ENCODE measurements at places on chromosomes 12 and 14.

DNA sequence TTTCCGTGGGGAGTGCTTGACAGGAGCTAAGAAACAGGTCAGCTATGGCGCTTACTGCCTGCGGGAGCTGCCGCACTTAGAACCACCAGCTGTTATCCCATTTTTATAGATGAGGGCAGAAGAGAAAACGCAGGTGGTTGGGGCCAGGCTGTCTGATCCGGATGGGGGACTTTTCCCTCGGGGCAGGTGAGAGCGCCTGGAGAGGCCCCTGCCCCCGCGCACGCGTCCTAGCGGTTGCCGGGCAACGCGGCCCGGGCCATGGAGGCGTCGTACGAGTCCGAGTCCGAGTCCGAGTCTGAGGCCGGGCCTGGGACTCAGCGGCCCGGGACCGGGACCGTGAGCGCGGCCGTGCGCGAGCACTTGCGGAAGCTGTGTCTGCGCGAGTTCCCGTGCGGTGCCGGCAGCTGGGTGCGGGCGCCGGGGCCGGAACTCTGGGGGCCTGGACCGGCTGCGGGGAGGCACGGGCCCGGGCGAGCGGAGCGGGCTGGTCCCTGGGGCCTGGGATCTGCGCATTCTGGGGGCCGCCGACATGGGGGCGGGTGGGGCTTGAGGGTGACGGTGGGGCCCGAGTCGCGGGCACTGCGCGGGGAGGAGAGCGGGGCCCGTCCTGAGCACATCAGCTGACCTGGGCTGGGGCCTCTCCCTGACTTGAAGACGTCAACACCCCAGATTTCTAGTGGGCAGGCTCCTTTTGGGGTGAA, at the start of gene LRRC43:
LRRC43 (plus strand) TSS at position 237 of the 701 bp plus-strand sequence; CDS start at position 259, 22 bp downstream.
- H3K4me3 ChIP-seq, result peak within 1 kb of the TSS; percentile 52
- no peak for DNase-seq
- peaks cover 4% of the 10 kb centered on the region for H3K27me3 ChIP-seq
- H3K4me1 ChIP-seq, result peaks cover 6% of the 10 kb centered on the region
- H3K27ac ChIP-seq, result no peak within 1 kb of the TSS

DNA sequence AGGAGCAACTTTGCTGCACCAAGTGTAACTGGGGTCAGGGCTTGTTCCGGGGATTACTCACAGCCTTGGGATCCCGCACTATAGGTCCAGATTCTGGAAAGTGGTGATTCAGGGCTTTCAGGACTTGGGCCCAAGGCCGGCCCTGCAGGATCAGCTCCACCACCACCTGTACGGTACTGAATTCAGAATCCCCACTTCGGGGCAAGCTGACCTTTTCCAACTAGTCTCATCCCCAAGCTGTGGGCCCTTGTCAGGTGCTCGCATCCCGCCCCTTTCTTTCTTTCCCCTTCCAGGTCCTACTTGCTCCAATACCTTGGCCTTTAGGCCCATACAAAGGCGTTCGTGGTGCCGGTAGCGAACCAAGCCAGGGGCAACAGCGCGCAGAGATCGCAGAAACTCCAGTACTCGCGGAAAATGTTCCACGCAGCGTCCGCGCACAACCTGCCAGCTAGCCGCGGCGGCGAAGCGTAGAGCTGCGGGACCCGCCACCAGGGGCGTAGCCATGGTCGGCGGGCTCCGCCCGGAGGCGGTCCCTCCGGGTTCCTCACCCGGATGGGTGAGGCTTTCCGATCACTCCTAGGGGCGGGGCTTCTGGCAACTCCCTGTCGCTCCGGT, 487 bp downstream of the TINF2 start:
- peak overlapping the region; percentile 86 for H3K4me3 ChIP-seq
- peaks cover 39% of the 10 kb centered on the region for H3K36me3 ChIP-seq
- peak overlapping the region; percentile 99 for H3K27ac ChIP-seq
- peak; percentile 87 for DNase-seq

- no peak overlapping the region for H3K27ac ChIP-seq
- H3K36me3 ChIP-seq, result no peaks in the 10 kb centered on the region
- H3K4me3 ChIP-seq, result no peak overlapping the region
- no peaks in the 10 kb centered on the region for H3K4me1 ChIP-seq
Measured at GRCh38 chr14:52026901-52027300, 37.6 kb downstream of the RTRAF start.

DNA sequence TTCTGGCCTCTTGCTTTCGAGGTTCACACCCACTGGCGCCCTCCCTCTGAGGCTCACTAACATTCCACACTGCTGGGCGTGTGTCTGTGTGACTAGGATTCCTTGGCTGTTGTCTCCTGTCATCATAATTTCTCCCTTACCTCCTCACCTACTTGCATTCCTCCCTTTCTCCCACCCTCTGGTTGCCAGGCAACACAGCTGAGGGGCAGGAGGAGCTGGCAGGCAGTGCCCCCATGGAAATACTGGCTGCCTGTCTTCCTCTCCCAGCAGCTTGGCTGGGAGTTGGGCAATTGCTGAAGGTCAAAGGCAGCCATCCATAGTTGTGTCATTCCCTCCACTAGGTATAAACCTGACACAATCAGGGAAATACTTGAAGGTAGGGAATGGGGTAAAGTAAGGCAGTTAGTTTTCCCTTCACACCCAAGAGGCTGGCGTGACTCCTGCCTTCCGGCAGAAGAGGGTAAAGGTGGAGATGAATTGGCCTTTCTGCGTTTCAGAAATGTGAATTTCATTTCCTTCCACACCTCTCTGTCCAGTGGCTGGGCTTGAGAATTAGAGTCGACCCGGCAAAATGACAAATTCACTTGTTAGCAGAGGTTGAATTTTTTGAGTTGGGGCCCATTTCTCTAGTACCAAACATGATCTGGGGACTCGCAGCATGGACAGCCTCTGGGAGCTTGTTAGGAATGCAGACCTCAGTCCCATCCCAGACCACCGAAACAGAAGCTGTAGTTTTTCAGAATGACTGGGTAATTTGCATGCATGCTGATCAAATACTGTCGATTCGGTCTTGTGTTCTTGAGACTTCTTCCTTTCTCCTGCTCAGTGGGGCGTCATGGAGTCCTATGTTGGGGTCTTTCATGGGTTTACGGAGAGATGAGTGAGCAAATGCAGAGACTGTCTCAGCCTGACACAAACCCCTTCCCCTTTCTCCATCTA, 24.3 kb upstream of the EMP1 start:
- H3K27me3 ChIP-seq, result no peaks in the 10 kb centered on the region
- no peak overlapping the region for H3K4me3 ChIP-seq
- H3K36me3 ChIP-seq, result no peaks in the 10 kb centered on the region
- H3K27ac ChIP-seq, result no peak overlapping the region

DNA sequence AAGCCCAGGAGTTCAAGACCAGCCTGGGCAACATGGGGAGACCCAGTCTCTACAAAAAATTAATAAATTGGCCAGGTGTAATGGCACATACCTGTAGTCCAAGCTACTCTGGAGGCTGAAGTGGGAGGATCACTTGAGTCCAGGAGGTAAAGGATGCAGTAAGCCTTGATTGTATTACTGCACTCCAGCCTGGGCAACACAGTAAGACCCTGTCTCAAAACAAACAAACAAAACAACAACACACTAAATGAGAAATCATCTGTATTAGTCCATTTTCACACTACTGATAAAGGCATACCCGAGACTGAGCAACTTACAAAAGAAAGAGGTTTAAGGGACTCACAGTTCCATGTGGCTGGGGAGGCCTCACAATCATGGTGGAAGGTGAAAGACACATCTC, 4.7 kb upstream of the MLXIP start:
- no peak overlapping the region for H3K4me3 ChIP-seq
- H3K36me3 ChIP-seq, result no peaks in the 10 kb centered on the region

- peaks cover 6% of the 10 kb centered on the region for H3K36me3 ChIP-seq
- H3K27me3 ChIP-seq, result no peaks in the 10 kb centered on the region
- no peak for DNase-seq
- H3K4me3 ChIP-seq, result no peak overlapping the region
Measured at GRCh38 chr12:42360747-42361403, 34.9 kb downstream of the PPHLN1 start.

GRCh38 chr12:76020281-76020680, 11.3 kb downstream of the PHLDA1 start:
- H3K4me1 ChIP-seq, result peaks cover 19% of the 10 kb centered on the region
- H3K36me3 ChIP-seq, result no peaks in the 10 kb centered on the region
- peak; percentile 60 for DNase-seq
- no peak overlapping the region for H3K4me3 ChIP-seq
- H3K27ac ChIP-seq, result peak overlapping the region; percentile 89

DNA sequence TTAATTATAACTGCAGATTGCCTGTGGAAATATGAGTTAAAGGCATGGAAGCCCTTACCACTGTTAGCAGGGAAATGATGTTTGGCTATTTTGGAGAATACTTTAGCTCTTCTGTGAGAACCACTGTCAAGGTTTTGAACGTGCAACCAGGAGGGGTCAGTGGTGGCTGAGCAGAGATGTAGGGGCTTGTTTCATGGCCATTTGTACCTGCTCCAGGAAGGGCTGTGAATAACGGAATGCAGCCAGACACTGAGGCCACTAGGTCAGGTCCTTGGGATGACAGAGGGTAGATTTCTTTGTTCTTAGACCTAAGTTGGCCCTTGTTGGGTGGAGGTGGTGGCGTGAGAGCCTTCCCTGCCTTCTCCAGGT, 8.3 kb downstream of the TRAF3 start:
- H3K27me3 ChIP-seq, result no peaks in the 10 kb centered on the region
- H3K36me3 ChIP-seq, result no peaks in the 10 kb centered on the region

GRCh38 chr14:89848165-89848564, 106.4 kb downstream of the EFCAB11 start:
- H3K36me3 ChIP-seq, result no peaks in the 10 kb centered on the region
- no peaks in the 10 kb centered on the region for H3K27me3 ChIP-seq
- no peak overlapping the region for H3K27ac ChIP-seq
- no peak for DNase-seq
- no peaks in the 10 kb centered on the region for H3K4me1 ChIP-seq

GRCh38 chr14:70680748-70681147, 39.0 kb downstream of the TTC9 start:
- H3K27me3 ChIP-seq, result no peaks in the 10 kb centered on the region
- H3K36me3 ChIP-seq, result no peaks in the 10 kb centered on the region
- no peak overlapping the region for H3K27ac ChIP-seq
- H3K4me3 ChIP-seq, result no peak overlapping the region
- no peaks in the 10 kb centered on the region for H3K4me1 ChIP-seq
